Astrocyte (in vitro differentiated cells and primary cell): ENCODE measurements at places on chromosomes 2 and 18. TPM values are rescaled to one million over a fixed set of nuclear protein-coding genes. Genes with fewer than 3 reads are reported as not detected.

- no peaks in the 10 kb centered on the region for H3K27me3 ChIP-seq
- H3K27ac ChIP-seq, result no peak overlapping the region
- no peaks in the 10 kb centered on the region for H3K36me3 ChIP-seq
- no peak overlapping the region for H3K4me3 ChIP-seq
- no peaks in the 10 kb centered on the region for H3K4me1 ChIP-seq
Observed at GRCh38 chr2:46564811-46565241, 85.5 kb downstream of the TMEM247 start.

DNA sequence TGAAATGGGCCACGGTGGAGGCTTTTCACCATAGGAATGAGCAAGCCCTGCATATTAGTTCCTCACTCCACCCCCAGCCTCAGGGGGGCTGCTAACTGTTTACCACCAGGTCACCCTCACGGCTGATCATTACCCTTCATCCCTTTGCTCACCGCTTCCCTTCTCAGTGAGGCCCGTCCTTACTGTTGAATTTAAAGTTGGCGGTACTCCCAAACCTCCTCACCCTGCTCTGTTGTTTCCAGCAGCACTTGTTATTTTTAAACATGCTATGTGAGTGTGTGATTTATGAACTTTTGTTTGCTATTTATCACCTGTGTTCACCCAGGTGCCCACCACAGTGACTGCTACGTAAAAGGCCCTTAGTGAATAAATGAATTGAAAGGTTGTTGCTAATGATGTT lies 243.6 kb downstream of the ZNF407 start:
- H3K27me3 ChIP-seq, result no peaks in the 10 kb centered on the region
- peaks cover 9% of the 10 kb centered on the region for H3K4me1 ChIP-seq
- H3K4me3 ChIP-seq, result no peak overlapping the region
- H3K27ac ChIP-seq, result no peak overlapping the region
- no peaks in the 10 kb centered on the region for H3K36me3 ChIP-seq

DNA sequence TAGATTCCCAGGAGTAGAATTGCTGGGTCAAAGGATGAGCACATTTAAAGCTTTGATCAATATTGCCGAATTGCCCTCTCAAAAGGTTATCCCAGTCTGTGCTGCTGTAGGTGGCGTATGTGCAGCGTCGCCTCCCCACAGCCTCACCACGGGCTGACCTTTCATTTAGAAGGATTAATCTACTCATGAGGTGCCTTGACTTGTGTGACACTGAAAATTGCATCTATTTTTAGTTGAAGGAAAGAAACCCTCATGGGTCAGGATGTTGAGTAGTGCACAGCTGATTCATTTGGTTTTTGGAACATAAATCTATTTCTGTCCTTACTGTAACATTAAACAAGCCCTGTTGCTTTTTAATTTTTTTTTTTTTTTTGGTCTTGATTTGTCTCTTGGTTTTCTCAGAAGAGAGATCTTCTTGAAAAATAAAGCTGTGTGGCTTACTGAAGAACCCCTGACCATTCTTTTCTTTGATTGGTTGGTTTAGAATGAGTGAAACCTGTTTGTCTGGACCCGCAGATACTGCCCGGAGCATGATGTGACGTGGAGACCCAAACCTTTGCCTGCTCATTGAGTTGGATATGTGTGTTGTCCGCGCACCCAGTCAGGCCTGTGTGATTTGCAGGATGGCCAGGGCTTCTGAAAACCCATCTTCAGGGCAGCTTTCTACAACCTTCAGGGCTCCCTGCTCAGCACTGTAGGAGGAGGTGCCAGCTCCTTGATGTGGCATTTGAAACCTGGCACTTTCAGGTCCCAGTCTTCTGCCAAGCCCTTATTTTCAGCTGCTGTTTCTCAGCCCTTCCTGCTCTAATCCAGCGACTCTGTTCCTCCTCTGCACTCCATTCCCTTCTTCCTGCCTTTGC lies 61.0 kb downstream of the LPIN1 start:
- H3K4me1 ChIP-seq, result peaks cover 7% of the 10 kb centered on the region
- H3K4me3 ChIP-seq, result no peak overlapping the region
- H3K36me3 ChIP-seq, result peaks cover 37% of the 10 kb centered on the region
- DNase-seq, result peak; percentile 6
- no peaks in the 10 kb centered on the region for H3K27me3 ChIP-seq

GRCh38 chr2:149100739-149101699 lies 62.5 kb downstream of the LYPD6B start:
- no peak overlapping the region for H3K27ac ChIP-seq
- no peaks in the 10 kb centered on the region for H3K36me3 ChIP-seq
- H3K27me3 ChIP-seq, result no peaks in the 10 kb centered on the region
- H3K4me3 ChIP-seq, result no peak overlapping the region

GRCh38 chr2:78817430-78817829 lies 208.1 kb upstream of the REG3G start:
- H3K36me3 ChIP-seq, result no peaks in the 10 kb centered on the region
- no peak overlapping the region for H3K27ac ChIP-seq
- no peak for DNase-seq
- H3K4me1 ChIP-seq, result no peaks in the 10 kb centered on the region
- no peak overlapping the region for H3K4me3 ChIP-seq

DNA sequence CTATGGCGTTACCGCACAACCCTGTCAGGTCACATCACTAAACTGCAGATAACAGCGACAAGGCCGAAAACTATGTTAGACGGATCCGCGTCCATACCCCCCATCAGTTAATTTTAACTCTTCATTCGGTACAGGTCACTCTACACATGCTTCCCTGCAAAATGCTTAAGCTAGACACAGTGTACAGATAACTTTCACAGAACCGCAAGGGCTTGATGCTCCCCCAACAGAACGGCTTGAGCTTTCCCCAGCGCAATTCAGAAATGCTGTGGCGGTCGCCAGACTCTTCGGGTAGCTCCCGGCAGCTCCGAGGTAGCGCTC lies 283 bp upstream of the RBBP8 start:
- H3K4me1 ChIP-seq, result peaks cover 13% of the 10 kb centered on the region
- H3K4me3 ChIP-seq, result peak overlapping the region; percentile 96
- H3K36me3 ChIP-seq, result no peaks in the 10 kb centered on the region
- peak overlapping the region; percentile 96 for H3K27ac ChIP-seq

The TRMT61B gene
- 12.1 and 15.3 TPM in 2 replicates for total RNA-seq
